ENCODE measurements at places on chromosomes 6 and 20. TPM values are rescaled to one million over a fixed set of nuclear protein-coding genes. Genes with fewer than 3 reads are reported as not detected.

- DNase-seq = no peak
Measured at GRCh38 chr6:12525276-12525675, 191.3 kb upstream of the PHACTR1 start.

- no peak for DNase-seq
Measured at GRCh38 chr20:40663991-40664880, 24.8 kb downstream of the MAFB start.

- DNase-seq = no peak
Measured at GRCh38 chr6:37489697-37490336, 9.9 kb downstream of the CCDC167 start.

DNA sequence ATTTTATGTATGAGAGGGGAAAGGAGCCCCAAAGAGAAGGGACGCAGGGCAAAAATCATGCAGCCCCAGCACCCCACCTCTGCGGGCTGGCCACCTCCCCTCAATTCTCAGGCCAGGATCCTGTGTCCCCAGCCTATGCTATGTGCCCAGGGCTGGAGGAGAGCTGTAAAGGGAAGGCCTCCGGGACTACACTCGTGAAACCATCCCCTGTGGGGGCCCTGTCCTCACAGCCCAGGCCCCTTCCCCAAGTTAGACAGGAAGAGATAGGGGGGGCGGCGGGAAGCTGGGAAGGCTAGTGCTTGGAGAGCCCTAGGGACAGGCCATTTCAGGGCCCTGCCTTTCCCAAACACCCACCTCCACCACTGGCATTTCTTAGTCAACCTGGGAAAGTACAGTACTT is 1.4 kb upstream of the COL11A2 start:
- no peak for DNase-seq

GRCh38 chr6:23218751-23219150 is 649.4 kb downstream of the HDGFL1 start:
- no peak for DNase-seq

DNA sequence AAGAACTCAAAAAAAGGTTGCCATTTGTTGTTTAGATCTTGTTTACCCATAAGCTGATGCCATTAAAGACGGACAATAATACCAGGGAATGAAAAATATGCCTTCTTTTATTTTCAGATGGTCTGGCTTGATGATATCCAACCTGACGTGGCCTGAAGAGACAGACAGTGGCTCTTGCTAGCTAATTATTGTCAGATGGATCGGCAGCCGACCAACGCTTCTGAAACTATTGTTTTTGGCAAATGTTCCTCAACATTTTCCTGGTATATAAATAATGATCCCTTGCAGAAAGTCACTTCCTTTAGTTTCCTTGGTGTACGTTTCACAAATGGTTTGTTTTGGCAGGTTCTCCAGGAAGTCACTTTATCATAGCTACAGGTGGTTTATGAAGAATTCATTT is 290.9 kb upstream of the TSHZ2 start:
- no peak for DNase-seq

DNA sequence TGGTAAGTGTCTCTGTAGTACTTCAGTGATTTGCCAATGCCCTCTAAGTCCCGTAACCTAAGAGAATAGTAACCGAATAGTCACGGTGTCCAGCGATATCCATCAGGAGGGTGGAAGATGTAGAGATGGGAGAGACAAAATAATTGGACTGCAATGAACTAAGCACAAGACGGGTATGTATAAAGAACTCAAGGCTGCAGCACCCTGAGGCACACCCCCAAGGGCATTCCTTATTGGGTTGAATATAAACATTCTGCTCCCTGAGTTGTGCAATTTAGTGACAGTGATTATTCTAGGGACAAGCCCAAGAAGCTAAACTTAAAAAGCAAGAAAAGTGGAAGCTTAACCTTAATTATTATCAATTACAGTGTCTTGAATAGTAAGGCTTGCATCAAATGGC is 14.6 kb downstream of the DST start:
- no peak for DNase-seq

DNA sequence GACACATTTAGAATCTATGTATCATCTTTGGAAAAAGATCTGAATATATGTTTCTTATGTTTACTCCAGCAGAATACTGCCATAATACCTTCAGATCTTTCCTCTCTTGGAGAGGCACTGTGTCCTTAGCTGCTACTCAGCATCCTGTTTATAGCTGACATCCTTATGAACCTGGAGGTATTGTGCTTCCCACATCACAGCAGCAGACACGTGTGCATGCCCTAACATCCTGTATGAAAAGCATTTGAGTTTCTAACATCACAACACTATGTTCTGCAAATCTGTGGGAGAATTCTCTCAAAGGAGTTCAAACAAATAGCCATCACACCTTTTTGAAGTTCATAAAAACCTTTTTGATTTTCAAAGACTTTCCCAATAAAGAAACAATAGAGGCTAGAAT is 216.0 kb downstream of the GJA1 start:
- DNase-seq = no peak

- no peak for DNase-seq
Measured at GRCh38 chr20:33680686-33681085, 5.5 kb downstream of the E2F1 start.

GRCh38 chr6:161409353-161409752 is 135.5 kb upstream of the AGPAT4 start:
- no peak for DNase-seq

- DNase-seq = no peak
Measured at GRCh38 chr6:161710698-161711097, 436.8 kb upstream of the AGPAT4 start.

GRCh38 chr6:128437685-128438084 is 82.7 kb downstream of the PTPRK start:
- DNase-seq = no peak

GRCh38 chr6:37059344-37060194 is 54.1 kb downstream of the FGD2 start:
- DNase-seq = no peak

- DNase-seq = no peak
Measured at GRCh38 chr6:115712291-115712961, 348.3 kb downstream of the FRK start.

DNA sequence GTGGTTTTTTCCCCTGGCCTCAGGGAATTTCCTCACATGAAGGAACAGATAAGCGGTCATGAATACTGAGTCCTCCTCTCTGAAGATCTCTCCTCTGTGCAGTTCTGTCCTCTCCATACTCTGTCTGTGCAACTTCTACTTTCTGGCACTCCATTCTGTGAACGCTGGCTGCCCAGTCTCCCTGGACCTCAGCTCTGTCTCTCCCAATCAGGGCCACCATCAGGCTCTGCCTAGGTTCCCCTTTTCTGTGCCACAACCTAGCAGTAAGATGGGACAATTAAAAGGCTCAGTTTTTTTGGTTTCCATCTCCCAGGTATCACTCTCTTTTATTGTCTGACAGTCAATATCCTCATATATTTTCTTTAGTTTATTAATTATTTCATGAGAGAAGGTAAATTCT is 4.8 kb upstream of the ADGB start:
- no peak for DNase-seq

DNA sequence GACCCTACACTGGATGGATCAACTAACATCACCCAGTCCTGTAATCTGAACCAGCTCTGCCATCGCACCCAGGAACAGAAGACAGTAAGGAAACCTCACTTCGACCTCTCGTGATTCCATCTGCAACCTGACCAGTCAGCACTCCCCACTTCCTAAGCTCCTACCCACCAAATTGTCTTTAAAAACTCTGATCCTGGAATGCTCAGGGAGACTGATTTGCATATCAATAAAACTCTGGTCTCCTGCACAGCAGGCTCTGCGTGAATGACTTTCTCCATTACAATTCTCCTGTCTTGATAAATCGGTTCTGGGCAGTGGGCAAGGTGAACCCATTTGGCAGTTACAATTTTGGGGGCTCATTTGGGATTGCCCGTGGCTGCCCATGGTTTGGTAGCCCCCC is 18.3 kb upstream of the AGPAT4 start:
- no peak for DNase-seq

GRCh38 chr6:115947966-115948541 is 112.6 kb downstream of the FRK start:
- no peak for DNase-seq

- no peak for DNase-seq
Measured at GRCh38 chr20:60232380-60232779, 274.2 kb downstream of the CDH26 start.

GRCh38 chr20:38630727-38631126 is 29.1 kb downstream of the ARHGAP40 start:
- no peak for DNase-seq

- no peak for DNase-seq
Measured at GRCh38 chr6:7269816-7270215, 43.2 kb downstream of the SSR1 start.

DNA sequence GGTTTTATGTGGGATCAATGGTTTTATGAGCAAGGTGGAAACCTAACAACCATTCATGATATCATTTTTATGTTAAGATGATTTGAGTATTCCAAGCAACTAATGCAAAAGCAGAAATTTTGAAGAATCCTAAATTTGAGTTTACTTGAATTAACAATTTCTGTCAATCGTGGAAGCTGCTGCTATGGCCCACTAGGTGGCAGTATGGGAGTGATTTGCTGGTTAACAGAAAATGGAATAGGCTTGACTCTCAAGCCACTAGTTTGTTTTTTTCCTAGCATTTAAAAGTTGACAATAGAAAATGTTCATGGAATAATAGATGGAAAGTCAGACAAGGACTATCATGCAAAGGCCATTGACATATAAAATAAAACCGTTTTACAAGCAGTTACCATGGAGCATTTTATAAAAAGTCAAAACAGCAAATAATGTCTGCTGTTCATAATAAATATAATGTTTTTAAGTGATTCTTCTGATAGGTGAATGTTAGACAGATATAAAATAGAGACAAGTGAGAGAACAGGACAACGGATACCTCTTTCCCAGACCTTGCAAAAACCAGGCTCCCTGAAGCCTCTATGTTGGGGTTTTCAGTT is 43.0 kb upstream of the TMEM200A start:
- DNase-seq = peak; percentile 39

DNA sequence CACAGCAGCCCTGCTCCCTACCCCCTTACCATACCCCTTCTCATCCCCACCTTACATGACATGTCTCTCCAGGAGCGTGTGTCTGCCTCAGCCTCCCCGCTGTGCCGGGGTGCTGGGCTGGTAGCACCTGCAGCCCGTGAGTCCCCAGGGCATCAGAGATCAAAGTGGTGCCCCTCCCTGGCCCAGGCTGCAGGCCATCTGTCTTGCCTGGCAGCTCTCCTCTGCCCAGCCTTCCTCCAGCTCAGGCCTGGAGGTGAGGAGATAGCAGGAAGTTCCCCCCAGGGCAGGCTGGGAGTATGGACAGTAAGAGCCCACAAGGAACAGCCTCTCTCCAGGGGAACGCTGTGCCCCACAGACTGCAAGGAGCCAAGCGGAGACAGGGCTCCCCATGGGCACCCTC is 35.3 kb downstream of the GRM4 start:
- no peak for DNase-seq

- DNase-seq = peak; percentile 7
Measured at GRCh38 chr6:154249499-154250298, 106.9 kb downstream of the IPCEF1 start.

DNA sequence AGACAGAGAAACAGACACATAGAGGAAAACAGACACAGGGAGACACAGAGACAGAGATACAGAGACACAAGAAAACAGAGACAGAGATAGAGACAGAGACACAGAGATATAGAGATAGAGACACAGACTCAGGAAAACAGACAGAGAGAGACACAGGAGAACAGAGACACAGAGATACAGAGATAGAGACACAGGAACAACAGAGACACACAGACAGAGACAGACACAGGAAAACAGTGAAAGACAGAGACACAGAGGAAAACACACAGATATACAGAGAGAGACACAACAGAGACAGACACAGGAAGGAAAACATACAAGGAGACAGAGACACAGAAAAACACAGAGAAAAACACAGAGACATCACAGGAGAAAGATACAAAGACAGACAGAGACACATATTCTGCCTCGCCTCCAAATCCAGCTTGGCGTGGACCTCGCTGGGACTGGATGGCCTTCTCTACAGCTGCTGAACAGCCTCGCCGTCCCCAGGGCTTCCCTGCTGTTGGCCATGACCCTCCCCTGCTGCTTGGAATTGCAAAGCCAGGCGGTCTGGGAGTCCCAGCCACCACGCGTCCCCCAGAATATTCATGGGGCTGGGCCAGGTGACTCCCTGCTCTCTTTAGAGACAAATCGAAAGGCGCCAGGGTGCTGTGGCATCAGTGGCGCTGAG is 36.8 kb downstream of the NTSR1 start:
- no peak for DNase-seq

DNA sequence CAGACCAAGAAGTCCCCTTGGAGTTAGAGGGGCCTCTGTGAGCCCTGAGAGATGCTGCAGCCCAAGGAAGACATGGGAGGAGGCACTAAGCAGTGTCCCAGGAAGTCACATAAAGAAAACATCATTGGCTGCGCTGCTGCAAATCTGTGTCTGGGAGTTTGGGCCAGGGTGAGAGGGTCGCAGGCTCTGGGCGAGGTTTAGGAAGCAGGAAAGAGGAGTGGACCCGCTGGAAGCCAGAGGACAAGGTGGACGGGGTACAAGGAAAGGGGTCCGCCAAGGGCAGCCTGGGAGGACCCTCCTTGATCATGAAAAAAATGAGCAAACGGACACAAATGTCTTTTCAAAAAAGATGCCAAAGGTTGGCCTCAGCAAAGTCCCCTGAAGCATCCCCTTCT is 15.5 kb upstream of the SERPINB1 start:
- no peak for DNase-seq

DNA sequence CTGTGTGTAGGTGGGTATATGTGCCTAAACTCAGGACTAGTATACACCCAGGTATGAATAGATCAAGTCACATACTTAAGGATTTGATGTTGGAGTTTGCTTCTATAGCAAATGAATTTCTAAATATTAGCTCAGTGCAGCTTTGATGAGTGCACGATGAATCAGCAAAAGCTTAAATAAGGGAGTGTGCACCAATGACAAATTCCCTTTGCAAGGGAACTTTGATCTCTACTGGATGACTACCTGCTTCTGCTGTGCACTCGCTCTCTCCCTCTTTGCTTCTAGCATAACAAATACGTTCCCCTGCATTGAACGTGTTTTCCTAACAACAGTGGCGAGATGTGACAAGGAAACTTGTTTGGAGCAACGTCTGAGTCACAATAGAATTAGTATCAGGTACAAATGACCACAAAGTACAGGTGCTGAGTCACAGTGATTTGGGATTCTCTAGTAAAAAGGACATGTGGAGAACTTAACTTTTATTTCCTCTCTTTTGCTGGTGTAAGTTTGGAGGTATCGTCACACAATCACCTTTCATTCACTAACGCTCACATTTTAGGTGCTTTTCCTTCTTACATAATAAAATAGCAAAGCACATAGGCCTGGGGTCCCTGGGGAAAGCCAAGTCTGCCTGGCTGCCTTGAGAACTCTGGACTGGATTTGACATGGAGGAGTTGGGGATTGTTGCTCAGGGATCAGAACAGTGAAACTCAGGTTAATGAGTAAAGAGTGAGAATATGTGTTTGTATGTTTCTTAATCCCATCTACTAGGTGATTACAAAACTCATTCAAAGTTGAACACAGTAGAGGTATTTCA is 49.7 kb downstream of the KLHL31 start:
- no peak for DNase-seq

STX11 gene
- polyA plus RNA-seq = 2.8 TPM

TMEM244 gene
- not detected for polyA plus RNA-seq

KIAA0408 gene
- polyA plus RNA-seq = not detected

BPIFB4 gene
- not detected for polyA plus RNA-seq

BANF2 gene
- not detected for polyA plus RNA-seq

TRAPPC3L gene
- 0.38 TPM for polyA plus RNA-seq

ADTRP gene
- polyA plus RNA-seq = not detected

OPN5 gene
- polyA plus RNA-seq = not detected

E2F1 gene
- polyA plus RNA-seq = 0.18 TPM

HMGCLL1 gene
- polyA plus RNA-seq = not detected

CHMP4B gene
- 7.8 TPM for polyA plus RNA-seq

PRDM1 gene
- polyA plus RNA-seq = 0.62 TPM

RAB32 gene
- 2.7 TPM for polyA plus RNA-seq

SLC13A3 gene
- polyA plus RNA-seq = not detected

OR2B6 gene
- not detected for polyA plus RNA-seq

Measured in naive B cell (primary cell).